ENCODE measurements at places on chromosomes 13 and 19.

GRCh38 chr13:26503826-26504594 is 53.5 kb upstream of the WASF3 start:
- DNase-seq, result no peak

DNA sequence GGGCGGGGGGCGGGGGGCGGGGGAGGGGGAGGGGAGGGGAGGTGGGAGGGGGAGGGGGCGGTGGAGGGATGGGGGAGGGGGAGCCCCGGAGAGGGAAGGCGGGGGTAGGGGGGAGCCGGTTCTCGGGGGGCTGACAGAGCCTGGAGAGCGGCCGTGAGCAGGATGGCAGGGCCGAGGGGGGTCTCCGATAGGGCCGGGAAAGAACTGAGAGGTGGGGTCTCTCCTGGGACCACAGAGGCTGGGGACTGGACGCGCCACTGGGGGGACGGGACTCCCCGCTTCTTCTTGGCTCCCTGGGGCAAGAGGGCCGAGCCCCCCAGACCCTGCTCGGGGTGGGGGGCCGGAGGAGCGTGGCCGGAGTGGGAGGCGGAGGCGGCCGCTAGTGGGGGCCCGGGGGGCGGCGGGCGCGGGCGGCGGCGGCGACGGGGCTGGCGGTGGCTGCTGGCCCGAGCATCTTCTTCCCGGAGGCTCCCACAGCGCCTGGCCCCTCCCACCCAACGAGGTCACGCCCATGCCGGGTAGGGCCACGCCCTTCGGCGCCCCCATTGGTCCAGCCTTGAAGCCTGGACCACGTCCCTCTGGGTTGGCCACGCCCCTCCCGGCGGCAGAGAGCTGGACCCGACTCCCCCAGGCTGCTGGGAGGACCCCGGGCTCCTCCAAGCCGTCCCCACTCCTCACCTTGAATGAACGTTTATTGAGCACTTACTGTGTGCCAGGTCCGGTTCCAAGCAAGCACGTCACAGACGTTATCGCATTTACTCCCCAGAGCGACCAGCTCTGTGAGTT is at the start of gene NOVA2:
Gene NOVA2 (minus strand): TSS at position 313 of the 786 bp plus-strand sequence. CDS start 514 bp downstream, outside the sequence.
- no peak for DNase-seq

- no peak for DNase-seq
These were observed 5.3 kb downstream of the GPX4 start for GRCh38 chr19:1109032-1109551.

GRCh38 chr19:32459204-32459865 is 53.8 kb downstream of the DPY19L3 start:
- DNase-seq, result no peak

DNA sequence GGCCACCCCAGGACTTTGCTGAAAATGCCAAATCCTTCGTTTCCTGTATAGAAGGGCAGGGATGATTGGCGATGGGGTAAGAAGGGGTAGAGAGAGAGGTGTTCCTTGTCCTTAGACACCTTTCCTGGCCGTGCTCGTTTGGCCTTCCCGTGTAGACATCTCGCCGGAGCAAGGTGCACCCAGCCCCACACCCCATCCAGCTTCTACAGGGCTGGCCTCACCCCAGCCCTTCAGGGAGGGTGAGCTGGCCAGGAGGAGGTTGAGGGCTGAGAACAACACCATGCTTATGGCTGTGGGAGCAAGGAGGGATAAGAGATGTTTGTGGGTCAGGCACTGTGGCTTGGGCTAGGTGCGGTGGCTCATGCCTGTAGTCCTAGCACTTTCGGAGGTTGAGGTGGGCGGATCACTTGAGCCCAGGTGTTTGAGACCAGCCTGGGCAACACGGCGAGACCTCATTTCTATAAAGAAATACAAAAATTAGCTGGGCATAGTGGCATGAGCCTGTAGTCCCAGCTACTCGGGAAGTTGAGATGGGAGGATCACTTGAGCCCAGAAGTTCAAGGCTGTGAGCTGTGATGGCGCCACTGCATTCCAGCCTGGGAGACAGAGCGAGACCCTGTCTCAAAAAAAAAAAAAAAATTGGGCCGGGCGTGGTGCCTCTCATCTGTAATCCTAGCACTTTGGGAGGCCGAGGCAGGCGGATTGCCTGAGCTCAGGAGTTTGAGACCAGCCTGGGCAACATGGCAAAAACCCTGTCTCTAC is 15.5 kb downstream of the SMARCA4 start:
- DNase-seq, result no peak

DNA sequence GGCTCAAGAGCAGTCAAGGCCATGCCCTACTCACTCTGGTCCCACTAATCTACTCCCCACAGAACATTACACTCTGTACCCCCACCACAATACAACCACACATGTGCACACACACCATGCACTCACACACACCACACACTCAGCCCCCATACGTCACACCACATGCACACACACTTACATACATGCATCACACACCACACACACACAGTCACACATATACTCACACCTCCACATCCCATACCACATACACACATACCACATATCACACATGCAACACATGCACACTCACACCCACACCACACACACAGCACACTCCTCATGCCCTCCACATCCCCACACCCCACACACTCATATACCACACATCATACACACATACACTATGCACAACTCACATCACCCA is 67.6 kb downstream of the RASL11A start:
- DNase-seq, result no peak

- DNase-seq, result no peak
These were observed 4.4 kb downstream of the GAS6 start for GRCh38 chr13:113859311-113860050.

- no peak for DNase-seq
These were observed 11.1 kb downstream of the POU2F2 start for GRCh38 chr19:42121036-42121621.

DNA sequence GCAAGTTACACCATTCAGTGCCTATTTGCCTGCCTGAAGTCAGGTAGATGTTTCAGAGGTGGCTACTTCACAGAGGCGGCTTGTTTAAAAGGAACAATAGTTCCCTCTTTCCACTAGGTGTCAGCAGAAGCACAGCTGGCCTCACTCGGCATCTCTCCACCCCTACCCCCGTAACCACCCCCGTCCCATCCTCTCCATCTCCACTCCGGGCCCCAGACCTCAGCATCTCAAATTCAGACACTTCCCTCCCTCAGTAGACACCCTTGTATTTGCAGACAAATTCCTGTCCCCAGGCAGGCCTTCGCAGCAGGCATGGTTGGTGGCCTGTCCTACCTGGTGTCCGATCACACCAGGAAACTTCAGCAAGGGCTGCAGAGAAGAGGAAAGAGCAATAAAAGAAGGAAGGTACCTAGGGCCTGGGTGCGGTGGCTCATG is 9.1 kb upstream of the DPP9 start:
- DNase-seq, result no peak

GRCh38 chr13:23610966-23611491 is 40.8 kb downstream of the TNFRSF19 start:
- no peak for DNase-seq

Measured in stimulated activated CD4-positive, alpha-beta T cell treated with anti-CD3 and anti-CD28 coated beads, Interleukin-1b, Interleukin-23, amount 100 ng/mL, for 1 hour (primary cell).